ENCODE measurements at places on chromosomes 12 and 14. TPM values are rescaled to one million over a fixed set of nuclear protein-coding genes. Genes with fewer than 3 reads are reported as not detected.

- DNase-seq: no peak
These were observed 151.7 kb downstream of the RPAP3 start for GRCh38 chr12:47554046-47554653.

NINJ2 gene
- total RNA-seq: 0.32 TPM

DNA sequence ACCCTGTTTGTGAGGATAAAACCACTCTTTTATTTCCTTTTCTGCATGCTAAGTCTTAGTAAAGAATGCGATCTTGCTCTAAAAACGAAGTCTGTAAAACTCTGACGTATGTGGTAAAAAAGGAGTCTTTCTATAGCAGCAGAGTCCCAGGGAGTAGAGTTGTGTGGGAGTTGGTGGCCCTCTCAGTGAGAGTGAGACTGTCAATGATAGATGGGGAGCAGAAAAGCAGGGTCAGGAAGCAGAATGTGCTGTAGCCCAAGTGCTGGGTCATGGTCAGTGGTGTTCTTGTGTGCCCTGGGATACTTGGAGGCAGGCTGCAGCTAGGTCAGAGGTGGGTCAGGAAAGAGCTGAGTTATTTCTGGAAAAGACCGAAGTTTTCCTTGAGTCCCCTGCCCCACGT is 20.3 kb upstream of the GPR33 start:
- DNase-seq: no peak

ACSM4 gene
- total RNA-seq: not detected

GRCh38 chr12:111446631-111447570 is 41.2 kb downstream of the SH2B3 start:
- no peak for DNase-seq

- DNase-seq: no peak
These were observed 87.3 kb upstream of the RFX4 start for GRCh38 chr12:106495354-106495965.

CLEC9A gene
- not detected for total RNA-seq

LIN7A gene
- 10.4 TPM for total RNA-seq

SLCO1B1 gene
- not detected for total RNA-seq

MORN3 gene
- total RNA-seq: 0.32 TPM

GRCh38 chr12:91098941-91099340 is 12.4 kb downstream of the LUM start:
- DNase-seq: peak; percentile 100

- DNase-seq: no peak
These were observed 276.2 kb upstream of the RTL1 start for GRCh38 chr14:101179691-101180211.

- DNase-seq: no peak
These were observed 599 bp downstream of the PAPLN start for GRCh38 chr14:73237786-73238423.

GRCh38 chr12:47903927-47904712 is 674 bp downstream of the VDR start:
- peak; percentile 83 for DNase-seq

GRCh38 chr14:85172889-85173477 is 357.0 kb upstream of the FLRT2 start:
- DNase-seq: no peak
